ENCODE measurements at places on chromosomes 13 and 19.

- DNase-seq, result peak; percentile 100
Observed at GRCh38 chr19:44890366-44891015, 563 bp upstream of the TOMM40 start.

GRCh38 chr19:49469828-49470614, 4.0 kb upstream of the FLT3LG start:
- peak; percentile 58 for DNase-seq

- DNase-seq, result no peak
Observed at GRCh38 chr13:95596701-95597100, 44.2 kb downstream of the CLDN10 start.

DNA sequence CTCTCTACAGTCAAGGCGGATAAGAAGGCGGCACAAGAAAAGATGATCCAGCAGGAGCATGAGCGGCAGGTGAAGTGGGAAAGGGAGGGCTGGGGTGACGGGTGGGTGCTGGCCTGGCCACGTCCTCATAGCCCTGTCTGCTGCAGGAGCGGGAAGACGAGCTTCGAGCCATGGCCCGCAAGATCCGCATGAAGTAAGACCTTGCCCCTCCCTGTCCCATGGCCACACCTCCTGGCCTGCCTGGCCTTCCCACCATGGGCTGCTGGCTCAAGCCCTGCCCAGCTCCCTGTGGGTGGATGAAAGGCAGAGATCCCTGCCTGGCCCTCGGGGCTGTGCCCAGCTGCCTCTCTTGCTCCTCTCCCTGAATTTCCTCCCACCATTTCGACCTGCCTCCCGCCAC, 7.2 kb downstream of the ZNF296 start:
- DNase-seq, result no peak

DNA sequence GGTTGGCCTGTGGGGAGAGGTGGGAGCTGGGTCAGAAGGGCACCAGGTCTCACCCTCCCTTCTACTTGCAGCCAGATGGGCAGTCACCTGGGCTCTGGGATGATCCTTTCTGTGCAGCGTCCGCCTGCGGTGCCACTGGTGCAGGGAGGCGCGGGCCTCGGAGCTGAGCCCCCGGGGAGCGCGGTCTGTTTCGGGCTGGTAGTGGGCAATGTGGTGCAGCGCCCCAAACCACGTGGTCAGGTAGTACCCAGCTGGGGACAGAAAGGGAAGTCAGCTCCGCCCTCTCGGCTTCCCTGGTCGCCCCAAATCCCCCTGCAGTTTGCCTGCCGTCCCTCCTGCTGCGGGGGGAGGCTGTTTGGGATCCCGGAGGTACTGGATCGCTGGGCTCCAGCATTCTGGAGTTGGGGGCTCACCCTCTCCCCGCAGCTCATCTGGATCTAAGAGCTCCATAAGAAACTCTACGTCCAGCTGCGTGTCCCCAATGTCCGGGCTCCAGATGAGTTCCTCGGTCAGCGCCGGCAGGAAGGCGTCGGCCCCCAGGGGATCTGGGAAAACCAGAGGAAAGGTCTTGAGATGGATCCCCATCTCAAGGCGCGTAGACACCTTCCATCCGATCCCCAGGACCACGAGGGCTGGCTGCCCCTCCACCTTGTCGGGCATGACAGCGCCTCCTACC, 8.8 kb downstream of the RINL start:
- no peak for DNase-seq

DNA sequence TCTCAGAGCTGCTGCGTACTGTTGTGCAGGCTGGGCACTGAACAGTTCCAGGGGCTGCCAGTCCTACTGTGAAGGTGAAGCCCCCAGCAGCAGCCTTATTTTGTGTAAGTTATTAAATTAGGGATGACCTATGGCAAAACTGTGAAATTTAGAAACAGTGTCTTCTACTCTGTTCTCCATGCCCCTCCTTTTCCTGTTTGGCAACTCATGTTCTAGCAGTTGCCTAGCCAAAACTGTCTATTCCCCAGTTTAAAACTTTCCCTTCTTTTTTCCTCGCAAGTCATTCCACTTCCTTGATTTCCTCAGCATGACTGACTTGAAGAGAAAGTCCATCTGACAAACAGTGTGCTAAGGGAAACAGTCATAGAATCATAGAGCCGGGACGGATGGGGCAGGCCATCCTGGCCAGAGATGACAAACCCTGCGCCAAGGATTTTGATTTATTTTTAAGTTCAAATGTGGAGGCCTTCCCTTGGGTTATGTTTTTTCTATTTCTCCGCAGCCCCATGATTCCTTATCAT, 78.1 kb upstream of the OLFM4 start:
- no peak for DNase-seq

- DNase-seq, result no peak
Observed at GRCh38 chr19:28627669-28628068, 585.3 kb downstream of the UQCRFS1 start.

- no peak for DNase-seq
Observed at GRCh38 chr13:101492251-101492910, 39.9 kb downstream of the ITGBL1 start.

DNA sequence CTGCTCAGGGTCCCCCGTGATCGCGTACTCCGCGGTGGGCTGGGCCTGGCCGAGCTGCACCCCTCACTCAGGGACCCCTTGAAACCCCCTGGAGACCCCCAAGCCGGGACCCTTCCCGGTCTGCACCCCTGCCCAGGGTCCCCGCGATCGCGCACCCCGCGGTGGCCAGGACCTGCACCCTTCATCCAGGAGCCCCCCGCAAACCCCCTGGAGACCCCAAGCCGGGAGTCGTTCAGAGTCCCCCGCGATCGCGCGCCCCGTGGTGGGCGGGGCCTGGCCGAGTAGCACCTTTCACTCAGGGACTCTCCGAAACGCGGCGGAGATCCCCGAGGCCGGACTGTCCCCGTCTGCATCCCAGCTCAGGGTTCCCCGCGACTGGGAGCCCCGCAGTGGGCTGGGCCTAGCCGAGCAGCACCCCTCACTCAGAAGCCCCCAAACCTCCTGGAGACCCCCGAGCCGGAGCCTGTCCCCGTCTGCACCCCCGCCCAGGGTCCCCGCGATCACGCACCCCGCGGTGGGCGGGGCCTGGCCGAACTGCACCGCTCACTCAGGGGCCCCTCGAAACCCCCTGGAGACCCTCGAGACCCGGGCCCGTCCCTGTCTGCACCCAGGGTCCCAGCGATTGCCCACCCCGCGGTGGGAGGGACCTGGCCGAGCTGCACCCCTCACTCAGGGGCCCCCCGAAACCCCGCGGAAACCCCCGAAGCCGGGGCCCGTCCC, 748 bp downstream of the LMNB2 start:
- no peak for DNase-seq
